Ovary (tissue), 10 donors: ENCODE measurements at places on chromosomes 2 and 18. TPM values are rescaled to one million over a fixed set of nuclear protein-coding genes. Genes with fewer than 3 reads are reported as not detected.

KRTCAP3 gene
- polyA plus RNA-seq: 2.8 TPM

VPS4B gene
- 18.6 TPM for polyA plus RNA-seq

UCN gene
- polyA plus RNA-seq: not detected

ZNF396 gene
- 1.5 TPM for polyA plus RNA-seq

CREG2 gene
- 0.04 TPM for polyA plus RNA-seq

IL1R2 gene
- 1.1 TPM for polyA plus RNA-seq

KCNJ13 gene
- polyA plus RNA-seq: not detected

ITPRIPL1 gene
- polyA plus RNA-seq: 0.46 TPM

EPB41L3 gene
- polyA plus RNA-seq: 46.0 TPM

MCEE gene
- polyA plus RNA-seq: 22.3 TPM

AGXT gene
- not detected for polyA plus RNA-seq

SGO2 gene
- 2.8 TPM for polyA plus RNA-seq

KCNE4 gene
- 7.5 TPM for polyA plus RNA-seq

STK25 gene
- 71.1 TPM for polyA plus RNA-seq

ABCG8 gene
- polyA plus RNA-seq: not detected

PPP1R1C gene
- polyA plus RNA-seq: 0.10 TPM

ZNF2 gene
- 7.9 TPM for polyA plus RNA-seq

ALPG gene
- polyA plus RNA-seq: 0.02 TPM

M1AP gene
- polyA plus RNA-seq: 0.72 TPM

PHOSPHO2 gene
- 2.4 TPM for polyA plus RNA-seq

C2orf15 gene
- polyA plus RNA-seq: 0.78 TPM

SERPINE2 gene
- 184 TPM for polyA plus RNA-seq

NFU1 gene
- polyA plus RNA-seq: 50.7 TPM

LAMA1 gene
- 10.8 TPM for polyA plus RNA-seq

ZNF521 gene
- polyA plus RNA-seq: 26.1 TPM

GLI2 gene
- polyA plus RNA-seq: 18.5 TPM

PRSS56 gene
- not detected for polyA plus RNA-seq

GRP gene
- polyA plus RNA-seq: not detected

ITGB6 gene
- polyA plus RNA-seq: not detected

TNFAIP6 gene
- 0.88 TPM for polyA plus RNA-seq
